Trophoblast cell (in vitro differentiated cells and primary cell): ENCODE measurements at places on chromosomes 6 and 20.

DNA sequence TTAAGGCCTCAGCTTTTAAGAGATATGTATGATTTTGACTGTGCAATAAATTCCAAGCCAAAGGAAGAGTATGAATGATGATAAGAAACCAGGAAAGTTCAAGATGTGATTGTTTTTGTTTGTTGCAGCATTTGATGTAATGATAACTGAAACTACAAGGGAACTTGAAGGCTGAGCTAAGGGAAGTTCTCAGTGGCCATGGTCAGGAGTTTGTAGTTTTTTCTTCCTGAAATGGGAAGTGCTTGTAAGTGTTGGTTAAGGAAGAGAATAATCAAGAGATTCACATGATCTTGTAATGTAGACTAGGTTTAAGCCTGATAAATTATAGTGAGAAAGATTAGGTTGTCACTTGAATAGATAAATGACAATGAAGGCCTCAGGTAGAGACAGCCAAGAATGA, 53.4 kb downstream of the PTCHD4 start:
- H3K27me3 ChIP-seq = no peaks in the 10 kb centered on the region
- no peaks in the 10 kb centered on the region for H3K4me1 ChIP-seq
- no peak overlapping the region for H3K4me3 ChIP-seq

GRCh38 chr6:129692467-129692866, 17.5 kb downstream of the ARHGAP18 start:
- no peak for DNase-seq
- peaks cover 8% of the 10 kb centered on the region for H3K4me1 ChIP-seq
- no peaks in the 10 kb centered on the region for H3K27me3 ChIP-seq
- H3K4me3 ChIP-seq = no peak overlapping the region

DNA sequence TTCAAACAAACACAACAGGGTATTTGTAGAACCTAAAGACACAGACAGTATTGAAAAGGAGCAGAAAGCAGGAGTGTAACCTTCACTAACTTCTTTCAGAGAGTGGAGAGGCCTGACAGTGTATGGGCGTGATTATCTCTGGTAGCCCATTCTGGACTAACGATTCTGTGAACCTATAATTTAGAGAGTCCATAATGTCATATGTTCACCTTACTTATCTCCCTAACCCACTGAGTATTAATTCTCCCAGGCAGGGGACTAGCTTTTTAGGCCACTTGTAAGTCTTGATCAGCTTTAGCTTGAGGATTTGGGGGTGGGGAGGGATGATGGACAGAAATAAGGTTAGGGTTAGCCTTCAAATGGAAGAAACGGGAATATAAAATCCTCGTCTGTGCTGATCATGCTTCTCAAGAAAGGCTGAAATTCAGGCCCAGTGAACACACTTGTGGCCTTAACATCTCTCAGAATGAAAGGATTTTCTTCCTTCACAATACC, 2.8 kb upstream of the PARD6B start:
- H3K27me3 ChIP-seq = no peaks in the 10 kb centered on the region
- H3K36me3 ChIP-seq = no peaks in the 10 kb centered on the region
- DNase-seq = no peak
- no peak overlapping the region for H3K4me3 ChIP-seq
- H3K27ac ChIP-seq = no peak overlapping the region

- no peaks in the 10 kb centered on the region for H3K4me1 ChIP-seq
- H3K27me3 ChIP-seq = no peaks in the 10 kb centered on the region
- no peak overlapping the region for H3K4me3 ChIP-seq
- DNase-seq = no peak
- peaks cover 3% of the 10 kb centered on the region for H3K36me3 ChIP-seq
- H3K27ac ChIP-seq = no peak overlapping the region
These were observed 74.2 kb upstream of the RIN2 start for GRCh38 chr20:19683822-19684221.

DNA sequence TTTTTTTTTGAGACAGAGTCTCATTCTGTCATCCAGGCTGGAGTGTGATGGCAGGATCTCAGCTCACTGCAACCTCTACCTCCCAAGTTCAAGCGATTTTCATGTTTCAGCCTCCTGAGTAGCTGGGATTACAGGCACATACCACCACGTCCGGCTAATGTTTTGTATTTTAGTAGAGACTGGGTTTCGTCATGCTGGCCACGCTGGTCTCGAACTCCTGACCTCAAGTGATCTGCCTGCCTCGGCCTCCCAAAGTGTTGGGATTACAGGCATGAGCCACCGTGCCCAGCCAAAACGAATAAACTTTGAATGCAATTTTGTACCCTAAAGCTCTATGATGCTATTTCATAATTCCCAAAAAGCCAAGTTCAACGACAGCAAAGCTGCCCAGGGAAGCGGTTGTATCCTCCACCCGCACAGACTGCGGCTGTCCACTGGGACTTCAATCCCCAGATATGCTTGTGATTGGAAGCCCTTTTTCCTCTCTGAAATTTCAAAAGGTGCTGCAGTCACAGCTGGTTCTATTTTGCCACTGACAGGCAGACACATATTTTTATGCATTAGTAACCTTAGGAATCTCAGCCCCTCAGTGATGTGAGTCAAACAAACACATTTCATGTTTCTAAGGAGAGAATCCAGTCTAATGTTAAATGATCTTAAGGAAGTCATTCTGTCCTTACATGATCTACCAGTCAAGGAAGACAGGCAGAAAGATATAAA, 8.7 kb upstream of the RAMACL start:
- peak; percentile 88 for DNase-seq
- peaks cover 13% of the 10 kb centered on the region for H3K4me1 ChIP-seq
- no peak overlapping the region for H3K4me3 ChIP-seq
- no peaks in the 10 kb centered on the region for H3K36me3 ChIP-seq
- H3K27me3 ChIP-seq = no peaks in the 10 kb centered on the region

DNA sequence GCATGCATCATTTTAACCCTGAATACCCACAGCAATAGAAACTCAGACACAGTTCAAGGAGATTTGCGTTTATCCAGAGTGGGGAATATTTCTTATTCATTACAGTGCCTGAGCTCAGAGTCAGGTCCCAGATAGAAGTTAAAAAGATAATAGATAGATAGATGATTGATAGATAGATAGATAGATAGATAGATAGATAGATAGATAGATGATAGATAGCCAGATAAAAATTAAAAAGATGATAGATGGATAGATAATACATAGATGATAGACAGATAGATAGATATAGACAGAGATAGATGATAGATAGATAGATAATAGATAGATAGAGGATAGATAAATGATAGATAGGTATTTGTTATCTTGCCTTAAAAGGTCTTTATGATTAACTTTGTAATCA, 184.7 kb downstream of the MYLK4 start:
- no peaks in the 10 kb centered on the region for H3K27me3 ChIP-seq
- no peak overlapping the region for H3K27ac ChIP-seq
- H3K4me1 ChIP-seq = no peaks in the 10 kb centered on the region
- H3K36me3 ChIP-seq = no peaks in the 10 kb centered on the region

DNA sequence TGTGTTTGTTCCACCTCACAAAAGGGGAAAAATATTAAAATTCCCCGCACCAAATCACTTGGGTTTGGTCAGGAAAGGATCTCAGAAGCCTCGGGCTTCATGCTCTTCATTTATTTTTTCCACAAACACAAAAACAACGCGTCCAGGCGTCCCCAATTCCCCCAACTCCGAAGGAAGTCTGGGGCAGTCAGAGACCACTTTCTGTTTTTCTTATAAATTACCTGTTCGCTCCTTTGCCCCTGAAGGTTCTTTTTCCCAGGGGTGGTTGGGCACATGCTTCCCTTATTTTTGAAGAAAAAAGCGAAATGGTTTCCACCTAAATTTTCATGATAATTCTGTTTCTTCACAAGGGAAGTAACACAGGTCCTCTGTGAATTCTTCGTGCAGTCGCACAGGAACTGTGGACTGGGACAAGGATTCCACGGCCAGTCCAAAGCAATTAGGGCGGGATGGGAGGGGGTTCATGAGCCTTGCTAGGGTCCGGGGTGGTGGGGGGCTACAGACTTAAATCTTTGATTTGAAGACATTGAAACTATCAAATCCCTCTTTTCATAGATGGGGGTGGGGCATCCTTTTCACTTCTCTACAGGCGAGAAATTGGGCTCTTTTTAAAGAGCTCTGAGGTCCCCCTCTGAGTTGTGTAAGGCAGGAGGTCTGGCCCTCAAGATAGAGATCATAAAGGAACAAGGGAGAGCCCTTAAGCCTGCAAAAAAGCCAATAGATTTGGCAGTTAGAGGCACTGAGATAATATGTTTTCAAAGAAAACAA, 30.5 kb upstream of the HFE start:
- H3K27ac ChIP-seq = peak overlapping the region; percentile 73
- no peak overlapping the region for H3K4me3 ChIP-seq
- H3K36me3 ChIP-seq = no peaks in the 10 kb centered on the region

GRCh38 chr6:127851197-127851596, 49.7 kb downstream of the THEMIS start:
- H3K4me1 ChIP-seq = no peaks in the 10 kb centered on the region
- no peak overlapping the region for H3K27ac ChIP-seq
- H3K4me3 ChIP-seq = no peak overlapping the region
- H3K27me3 ChIP-seq = no peaks in the 10 kb centered on the region
